ENCODE measurements at places on chromosomes 11 and 22.
A peak's percentile ranks its signal among the peaks of the same experiment; 100 is the strongest.

DNA sequence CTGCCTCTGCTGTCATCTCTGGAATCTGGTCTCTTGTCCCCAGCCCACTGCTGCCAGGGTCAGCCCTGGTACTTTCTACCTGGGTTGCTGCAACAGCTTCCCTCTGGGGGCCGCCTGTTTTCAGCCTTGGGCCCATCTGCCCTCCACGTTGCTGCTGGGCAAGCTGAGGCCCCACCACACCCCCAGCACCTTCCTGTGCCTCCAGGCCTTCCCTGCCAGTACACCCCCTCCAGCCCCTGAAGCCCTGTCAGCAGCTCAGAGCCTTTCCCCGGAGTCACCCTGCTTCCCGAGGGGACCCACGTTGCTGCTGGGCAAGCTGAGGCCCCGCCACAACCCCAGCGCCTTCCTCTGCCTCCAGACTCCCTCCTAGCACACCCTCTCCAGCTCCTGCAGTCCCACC is 3.3 kb upstream of the SAMM50 start:
- no peak for DNase-seq

GRCh38 chr11:12680940-12681258 is 6.7 kb downstream of the TEAD1 start:
- no peak for DNase-seq

DNA sequence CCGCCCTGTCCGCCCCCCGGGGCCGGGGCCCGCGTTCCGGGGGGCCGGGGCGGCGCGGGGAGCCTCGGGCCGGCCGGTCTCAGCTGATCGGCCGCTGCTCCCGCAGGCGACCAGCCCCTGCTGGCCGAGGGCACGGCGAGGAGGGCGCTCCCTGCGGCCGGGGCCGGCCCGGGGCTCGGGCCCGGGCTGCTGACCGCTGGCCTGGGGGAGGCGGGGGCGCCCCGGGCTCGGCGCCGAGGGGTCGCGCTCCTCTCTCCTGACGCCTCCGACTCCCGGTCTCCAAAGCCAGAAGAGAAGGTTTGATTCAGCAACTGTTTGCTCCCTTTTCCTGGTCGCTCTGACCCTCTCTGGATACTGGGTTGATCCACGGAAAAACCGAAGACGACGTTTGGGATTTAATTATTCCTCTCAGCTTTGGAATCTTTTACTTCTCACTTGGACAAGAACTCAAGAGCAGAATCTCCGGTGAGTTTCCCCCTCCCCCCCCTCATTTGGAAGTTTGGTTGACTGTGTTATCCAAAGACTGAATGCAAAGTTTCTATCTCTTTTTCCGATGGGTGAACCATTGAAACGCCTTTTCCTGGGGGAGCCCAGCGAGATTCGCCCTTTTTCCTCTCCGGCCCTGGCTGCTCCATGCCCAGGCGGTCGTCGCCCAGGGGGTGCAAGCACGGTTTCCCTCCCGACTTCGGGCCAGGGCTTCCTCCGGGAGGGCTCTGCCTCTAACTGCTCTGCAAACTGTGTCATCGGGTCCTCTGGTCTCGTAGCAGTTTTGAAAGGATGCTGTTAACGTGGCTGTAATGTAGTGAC is 725 bp downstream of the KDM2A start:
- peak; percentile 47 for DNase-seq

GRCh38 chr11:78039391-78039918 is 16.4 kb upstream of the KCTD14 start:
- no peak for DNase-seq

DNA sequence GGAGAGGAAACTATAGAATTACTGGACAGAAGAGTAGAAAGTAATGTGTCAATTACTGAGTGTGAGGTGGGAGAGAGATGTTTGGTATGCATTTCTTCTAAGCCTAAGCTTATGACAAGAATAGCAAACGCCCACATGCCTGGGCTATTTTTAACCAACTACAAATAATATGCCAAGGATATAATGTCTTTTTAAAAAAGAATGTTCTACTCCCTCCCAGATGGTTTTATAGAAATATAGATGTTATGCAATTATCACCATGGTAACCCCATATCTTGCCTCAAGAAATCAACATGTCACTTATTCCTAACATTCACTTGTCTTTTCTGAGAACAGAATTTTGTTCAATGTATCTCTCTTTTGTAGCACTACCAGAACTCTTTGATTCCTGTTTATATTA is 996.7 kb upstream of the CHORDC1 start:
- DNase-seq, result no peak

GRCh38 chr22:19665784-19666672 is 48.3 kb upstream of the SEPTIN5 start:
- DNase-seq, result no peak

DNA sequence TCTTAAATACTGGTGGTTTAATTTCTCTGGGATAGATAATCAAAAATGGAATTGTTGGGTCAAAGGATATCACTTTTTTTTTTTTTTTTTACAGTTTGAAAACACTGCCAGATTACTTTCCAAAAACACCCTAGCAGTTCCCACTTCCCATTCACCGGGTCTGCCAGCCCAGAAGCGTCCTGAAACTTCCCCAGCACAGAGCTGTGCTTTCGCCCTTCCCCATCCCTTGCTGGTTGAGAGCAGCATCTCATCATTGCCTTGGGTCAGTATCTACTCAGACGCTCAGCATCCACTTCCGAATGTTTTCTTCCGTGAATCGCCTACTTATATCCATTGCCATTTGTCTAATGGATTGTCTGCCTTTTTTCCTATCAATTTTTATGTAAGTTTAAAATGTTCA is 5.5 kb downstream of the CERK start:
- DNase-seq, result no peak

DNA sequence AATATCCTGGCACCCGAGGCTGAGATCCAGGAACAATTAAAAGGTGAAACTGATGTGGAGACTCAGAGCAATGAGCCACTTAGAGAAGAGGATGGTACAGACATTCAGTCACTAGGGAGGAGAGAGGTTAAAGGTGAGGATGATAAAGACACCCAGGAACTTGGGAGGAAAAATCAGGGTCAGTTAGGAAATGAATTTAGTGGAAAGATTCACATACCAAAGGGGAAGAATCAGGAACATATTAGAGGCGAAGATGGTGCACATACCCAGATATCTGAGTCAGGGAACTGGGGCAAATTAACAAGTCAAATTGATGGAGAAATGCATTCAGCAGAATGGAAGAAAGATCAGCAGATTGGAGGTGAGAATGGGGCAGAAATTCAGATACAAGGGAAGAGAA is 4.1 kb upstream of the MEI1 start:
- DNase-seq, result no peak

DNA sequence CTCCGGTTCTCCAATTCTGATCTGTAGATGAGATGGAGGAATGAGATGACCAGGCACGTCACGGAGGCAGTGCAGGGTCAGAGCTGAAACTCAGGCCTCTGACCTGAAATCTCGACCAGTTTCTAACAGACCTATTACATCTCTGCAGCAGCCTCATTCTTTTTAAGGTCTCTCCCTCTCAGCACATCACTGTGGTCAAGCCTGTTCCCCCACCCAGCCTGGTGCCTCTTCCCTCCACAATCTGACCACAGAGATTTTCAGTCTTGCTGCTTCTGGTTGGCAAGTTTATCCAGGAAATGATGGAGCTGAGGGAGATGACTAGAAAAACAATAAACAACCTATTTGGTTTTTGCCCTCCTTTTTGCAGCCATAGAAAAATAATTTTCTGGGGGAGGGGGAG is 9.5 kb downstream of the GRAMD1B start:
- no peak for DNase-seq

DNA sequence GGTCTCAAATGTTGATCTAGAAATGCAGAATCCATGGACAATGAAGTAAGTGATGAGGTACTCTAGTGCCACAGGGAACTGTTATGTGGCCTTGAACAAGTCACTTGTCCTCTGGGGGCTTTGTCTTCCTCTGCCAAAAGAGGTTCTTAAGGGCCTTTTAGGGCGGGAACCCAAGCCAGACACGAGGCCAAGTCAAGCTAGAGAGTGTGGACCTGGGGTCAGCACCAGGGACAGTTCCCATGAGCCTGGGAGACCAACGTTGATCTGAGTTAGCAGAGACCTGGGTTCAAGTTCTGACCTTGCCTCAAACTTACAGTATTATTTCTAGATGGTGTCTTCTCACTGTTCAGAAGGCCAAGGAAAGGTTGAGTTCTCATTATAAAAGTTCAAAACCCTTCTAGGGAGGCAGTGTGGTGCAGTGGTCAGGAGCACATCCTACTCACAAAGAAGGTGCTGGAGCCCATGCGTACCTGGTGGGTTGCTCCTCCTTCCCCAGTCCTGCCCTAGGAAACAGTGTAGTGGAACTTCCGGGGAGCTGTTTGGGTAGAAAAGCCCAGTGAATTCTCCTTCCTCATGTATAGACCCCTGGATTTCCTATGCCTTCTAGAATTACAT is 121.5 kb downstream of the CHST1 start:
- peak; percentile 31 for DNase-seq

DNA sequence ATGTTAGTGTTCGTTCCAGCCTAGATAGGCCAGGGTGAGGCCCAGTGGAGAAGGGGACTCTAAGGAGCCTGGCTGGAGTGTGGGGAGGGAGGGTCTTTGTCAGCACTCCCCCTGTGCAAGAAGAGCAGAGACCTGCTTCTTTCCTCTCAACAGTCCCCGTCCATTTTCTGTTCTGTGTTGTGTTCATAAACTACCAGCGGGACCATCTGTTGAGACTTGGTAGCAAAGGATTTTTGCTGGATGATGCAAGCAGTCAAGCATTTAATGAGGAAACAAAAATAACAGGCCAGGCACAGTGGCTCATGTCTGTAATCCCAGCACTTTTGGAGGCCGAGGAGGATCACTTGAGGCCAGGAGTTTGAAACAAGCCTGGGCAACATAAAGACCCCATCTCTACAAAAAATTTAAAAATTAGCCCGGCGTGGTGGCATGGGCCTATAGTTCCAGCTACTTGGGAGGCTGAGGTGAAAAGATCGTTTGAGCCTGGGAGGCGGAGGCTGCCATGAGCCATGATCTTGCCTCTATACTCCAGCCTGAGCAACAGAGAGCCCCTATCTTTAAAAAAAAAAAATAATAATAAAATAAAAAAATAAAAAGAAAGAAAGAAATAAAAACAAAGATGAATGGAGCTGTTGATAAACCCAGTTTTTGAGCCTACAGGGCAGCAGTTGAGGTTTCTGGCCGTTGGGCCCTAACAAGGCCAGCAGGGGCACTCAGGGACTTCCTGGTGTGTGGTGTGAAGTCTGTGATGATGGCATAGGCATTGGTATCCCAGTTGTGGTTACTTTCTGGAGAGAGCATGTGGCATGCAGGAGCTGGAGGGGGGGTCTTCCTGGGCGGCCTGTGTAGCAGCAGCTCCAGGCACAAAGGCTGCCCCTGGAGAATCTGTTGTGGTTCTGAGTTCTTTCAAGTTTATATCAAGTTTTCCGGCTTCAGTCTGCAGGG is 1.7 kb upstream of the TXNRD2 start:
- DNase-seq, result peak; percentile 75

- DNase-seq, result no peak
Measured at GRCh38 chr11:32080361-32080980, 10.4 kb upstream of the RCN1 start.

- DNase-seq, result no peak
Measured at GRCh38 chr11:1825039-1825740, 9.6 kb upstream of the SYT8 start.

DNA sequence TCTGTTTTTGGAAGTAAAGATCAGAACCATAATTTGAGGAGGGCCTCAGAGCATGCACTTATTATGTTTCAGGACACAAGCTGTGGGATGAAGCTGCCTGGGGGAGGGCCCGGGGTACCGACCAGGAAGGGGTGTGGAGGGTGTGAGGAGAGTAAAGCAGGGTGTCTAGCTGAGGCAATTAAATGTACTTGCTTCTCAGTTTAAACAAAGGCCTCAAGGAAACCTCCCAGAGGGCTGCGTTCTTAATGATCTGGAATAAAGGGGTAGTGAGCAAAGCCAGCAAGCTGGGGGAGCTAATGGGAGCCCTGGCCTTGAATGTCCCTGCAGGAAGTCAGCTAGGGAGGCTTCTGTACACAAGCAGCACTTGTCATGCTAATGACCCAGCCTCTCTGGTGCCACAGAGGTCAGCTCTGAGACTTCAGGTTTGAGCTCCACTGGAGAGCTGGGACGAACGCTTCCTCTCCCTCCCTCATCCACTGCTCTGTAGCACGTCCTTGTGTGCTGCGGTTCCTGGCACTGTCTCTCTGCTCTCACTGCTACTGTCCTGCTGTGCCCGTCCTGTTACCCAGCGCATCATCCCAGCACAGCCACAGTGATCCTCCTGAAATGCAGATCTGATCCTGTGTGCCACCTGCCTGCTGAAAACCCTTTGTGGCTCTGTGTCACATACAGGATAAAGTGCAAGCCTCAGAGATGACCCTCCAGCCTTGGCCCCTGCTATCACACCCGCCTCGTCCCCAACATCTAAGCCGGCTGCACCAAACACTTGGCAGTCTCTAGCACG is 159.7 kb downstream of the DBX1 start:
- no peak for DNase-seq

- no peak for DNase-seq
Measured at GRCh38 chr11:7413961-7414915, 71.1 kb upstream of the OLFML1 start.

GRCh38 chr22:49930596-49931412 is 12.4 kb downstream of the CRELD2 start:
- peak; percentile 60 for DNase-seq

DNA sequence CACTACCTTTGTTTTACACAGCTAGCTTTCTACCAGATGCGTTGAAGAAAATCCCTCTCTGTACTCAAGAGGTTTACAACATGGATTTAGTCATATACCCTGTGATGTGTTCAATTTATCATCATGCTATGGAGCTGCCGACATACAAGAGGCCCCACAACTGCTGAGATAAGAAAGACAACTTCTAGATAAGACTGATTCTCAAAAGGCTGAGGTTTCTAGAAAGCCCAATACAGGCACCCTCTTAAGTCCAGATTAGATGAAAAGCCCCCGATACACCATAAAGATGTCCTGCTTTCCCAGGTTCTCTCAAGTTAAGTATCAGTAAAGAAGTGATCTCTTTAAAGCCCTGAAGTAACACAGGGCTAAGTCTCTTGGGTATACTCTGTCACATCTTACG is 14.3 kb downstream of the MTCH2 start:
- no peak for DNase-seq

GRCh38 chr11:74634537-74634936 is 42.2 kb downstream of the POLD3 start:
- peak; percentile 52 for DNase-seq

- no peak for DNase-seq
Measured at GRCh38 chr11:26048271-26048670, 283.7 kb upstream of the ANO3 start.

GRCh38 chr22:30232716-30233218 is 13.8 kb downstream of the LIF start:
- peak; percentile 66 for DNase-seq

DNA sequence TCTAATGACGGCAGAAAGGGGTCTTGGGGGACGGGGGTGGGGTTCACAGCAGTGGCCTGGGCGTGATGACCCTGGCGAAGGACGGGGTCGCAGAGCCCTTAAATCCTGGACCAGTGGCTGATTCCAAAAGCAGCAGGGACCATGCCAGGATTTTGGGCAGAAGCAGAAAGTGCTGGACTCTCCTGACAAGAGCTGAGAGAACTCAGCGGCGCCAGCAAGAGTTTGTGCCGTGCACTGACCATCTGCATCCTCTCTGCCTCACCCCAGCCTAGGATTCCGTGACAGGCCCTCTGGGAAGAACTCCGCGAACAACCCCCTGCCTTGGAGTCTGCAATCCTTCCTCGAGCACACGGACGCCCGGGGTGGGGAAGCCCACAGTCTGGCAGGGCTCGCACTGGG is 644 bp upstream of the NDUFV1 start:
- DNase-seq, result no peak

- no peak for DNase-seq
Measured at GRCh38 chr11:35951680-35952079, 7.8 kb downstream of the LDLRAD3 start.
